ENCODE measurements at places on chromosomes 7 and 10. TPM values are rescaled to one million over a fixed set of nuclear protein-coding genes. Genes with fewer than 3 reads are reported as not detected.

Gene GPRIN2
- total RNA-seq: not detected

Gene GPR22
- not detected for total RNA-seq

Gene C7orf57
- 0.33 TPM for total RNA-seq

Gene FAM180A
- total RNA-seq: not detected

Gene ATOH7
- not detected for total RNA-seq

Gene TWIST1
- total RNA-seq: 2.3 TPM

Gene CLDN3
- not detected for total RNA-seq

- no peak for DNase-seq
- no peaks in the 10 kb centered on the region for H3K36me3 ChIP-seq
- H3K27me3 ChIP-seq: no peaks in the 10 kb centered on the region
Observed at GRCh38 chr7:14635955-14636354, 266.6 kb downstream of the DGKB start.

- no peak overlapping the region for H3K27ac ChIP-seq
- no peak for DNase-seq
- H3K36me3 ChIP-seq: no peaks in the 10 kb centered on the region
- H3K4me1 ChIP-seq: peaks cover 1% of the 10 kb centered on the region
- no peaks in the 10 kb centered on the region for H3K27me3 ChIP-seq
Observed at GRCh38 chr10:8794860-8795259, 740.4 kb downstream of the GATA3 start.

- H3K36me3 ChIP-seq: no peaks in the 10 kb centered on the region
- no peak for DNase-seq
- no peak overlapping the region for H3K27ac ChIP-seq
- H3K4me3 ChIP-seq: no peak overlapping the region
- peaks cover 7% of the 10 kb centered on the region for H3K4me1 ChIP-seq
- no peaks in the 10 kb centered on the region for H3K27me3 ChIP-seq
Observed at GRCh38 chr7:40315277-40315676, 180.5 kb downstream of the SUGCT start.

DNA sequence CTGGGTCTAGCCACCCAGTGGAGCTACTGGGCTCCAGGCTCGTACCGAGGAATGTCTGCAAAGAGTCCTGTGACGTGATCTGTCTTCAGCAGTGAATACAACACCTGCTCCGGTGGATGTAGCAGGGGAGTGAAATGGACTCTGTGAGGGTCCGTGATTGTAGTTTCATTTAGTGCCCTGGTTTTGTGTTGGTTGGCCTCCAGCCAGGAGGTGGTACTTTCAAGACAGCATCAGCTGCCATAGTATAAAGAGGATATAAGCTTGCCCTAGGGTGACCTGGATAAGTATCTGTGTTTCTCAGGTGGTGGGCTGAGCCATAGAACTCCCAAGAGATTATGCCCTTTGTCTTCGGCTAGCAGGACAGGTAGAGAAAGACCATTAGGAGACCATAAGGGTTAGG is 24.6 kb upstream of the WNT2 start:
- no peak overlapping the region for H3K4me3 ChIP-seq
- no peak overlapping the region for H3K27ac ChIP-seq
- no peaks in the 10 kb centered on the region for H3K36me3 ChIP-seq
- DNase-seq: no peak
- no peaks in the 10 kb centered on the region for H3K27me3 ChIP-seq
- H3K4me1 ChIP-seq: no peaks in the 10 kb centered on the region

GRCh38 chr7:135842446-135843179 is 94.0 kb upstream of the FAM180A start:
- no peak overlapping the region for H3K27ac ChIP-seq
- H3K27me3 ChIP-seq: no peaks in the 10 kb centered on the region
- DNase-seq: no peak

DNA sequence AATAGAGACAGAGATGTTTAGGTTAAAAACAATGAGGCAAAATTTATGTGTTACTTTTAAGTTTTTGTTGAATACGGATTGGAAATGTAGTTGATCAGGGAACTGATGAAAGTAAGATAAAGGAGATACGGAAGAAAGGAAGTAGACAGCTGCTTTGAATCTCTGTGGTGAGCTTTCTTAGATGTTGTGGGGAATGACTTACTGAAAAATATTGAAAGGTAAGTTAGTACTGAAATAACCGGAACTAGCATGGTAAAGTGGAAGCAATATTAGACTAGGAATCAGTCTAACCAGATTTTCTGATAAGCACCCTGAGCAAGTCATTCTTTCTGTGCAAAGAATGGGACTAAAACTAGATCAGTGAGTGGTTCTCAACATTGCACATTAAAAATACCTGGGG is 34.8 kb downstream of the LUC7L2 start:
- H3K4me3 ChIP-seq: no peak overlapping the region
- peaks cover 55% of the 10 kb centered on the region for H3K36me3 ChIP-seq
- DNase-seq: no peak
- peaks cover 36% of the 10 kb centered on the region for H3K4me1 ChIP-seq
- H3K27ac ChIP-seq: peak overlapping the region; percentile 74

GRCh38 chr7:117119192-117119924 is 166.1 kb downstream of the ST7 start:
- H3K4me3 ChIP-seq: no peak overlapping the region
- H3K27ac ChIP-seq: no peak overlapping the region
- peak; percentile 73 for DNase-seq

DNA sequence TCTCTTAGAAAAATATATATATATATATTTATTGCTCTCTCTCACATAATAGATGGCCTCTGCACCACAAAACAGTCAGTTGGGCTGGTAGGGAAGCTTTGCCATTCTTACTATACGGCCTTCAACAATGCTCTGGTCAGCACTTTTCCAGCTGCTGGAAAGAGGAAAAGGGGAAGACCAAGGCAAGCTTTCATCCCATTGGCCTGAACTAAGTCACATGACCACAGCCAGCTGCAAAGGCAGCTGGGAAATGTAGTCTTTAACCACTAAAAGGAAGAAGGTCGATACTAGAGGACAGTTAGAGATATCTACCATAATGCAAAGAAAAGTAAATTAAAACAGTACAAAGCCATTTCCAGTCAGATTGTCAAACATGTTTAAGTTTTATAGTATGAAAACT is 58.4 kb upstream of the MACROH2A2 start:
- no peaks in the 10 kb centered on the region for H3K4me1 ChIP-seq
- DNase-seq: no peak
- H3K27me3 ChIP-seq: peaks cover 23% of the 10 kb centered on the region
- H3K36me3 ChIP-seq: no peaks in the 10 kb centered on the region

GRCh38 chr10:114372179-114372578 is 32.1 kb downstream of the AFAP1L2 start:
- no peak overlapping the region for H3K4me3 ChIP-seq
- no peak for DNase-seq
- H3K4me1 ChIP-seq: peaks cover 9% of the 10 kb centered on the region

- no peaks in the 10 kb centered on the region for H3K27me3 ChIP-seq
- no peaks in the 10 kb centered on the region for H3K4me1 ChIP-seq
- no peak for DNase-seq
- no peaks in the 10 kb centered on the region for H3K36me3 ChIP-seq
- no peak overlapping the region for H3K27ac ChIP-seq
Observed at GRCh38 chr7:110386006-110386405, 704.9 kb upstream of the LRRN3 start.

- H3K4me1 ChIP-seq: no peaks in the 10 kb centered on the region
- DNase-seq: no peak
- H3K36me3 ChIP-seq: no peaks in the 10 kb centered on the region
- H3K4me3 ChIP-seq: no peak overlapping the region
- no peak overlapping the region for H3K27ac ChIP-seq
Observed at GRCh38 chr7:15016766-15017165, 114.2 kb upstream of the DGKB start.

DNA sequence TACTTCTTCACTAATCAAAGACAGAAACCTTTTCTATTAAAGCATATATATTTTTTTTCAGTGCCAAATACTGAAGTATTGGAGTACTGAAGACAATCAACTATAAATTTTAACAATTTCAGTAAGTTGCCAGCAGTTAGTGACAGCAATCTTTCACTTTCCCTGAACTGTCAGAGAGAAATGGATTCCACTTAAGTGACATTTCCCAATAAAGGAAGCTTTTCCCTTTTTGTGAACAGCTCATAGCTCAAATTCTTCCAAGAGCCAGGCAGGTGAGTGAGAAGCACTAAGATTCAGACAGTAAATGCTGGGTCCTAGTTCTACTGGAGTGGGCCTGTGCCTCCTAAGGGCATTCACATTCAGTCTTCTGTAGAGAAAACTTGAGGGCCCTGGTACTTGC is 142.0 kb downstream of the SRPK2 start:
- DNase-seq: no peak
- no peaks in the 10 kb centered on the region for H3K27me3 ChIP-seq
- no peak overlapping the region for H3K4me3 ChIP-seq
- H3K27ac ChIP-seq: no peak overlapping the region
- H3K4me1 ChIP-seq: no peaks in the 10 kb centered on the region

- no peak overlapping the region for H3K27ac ChIP-seq
- H3K4me1 ChIP-seq: no peaks in the 10 kb centered on the region
- no peak overlapping the region for H3K4me3 ChIP-seq
Observed at GRCh38 chr10:116656044-116656443, 35.3 kb downstream of the PNLIPRP2 start.

DNA sequence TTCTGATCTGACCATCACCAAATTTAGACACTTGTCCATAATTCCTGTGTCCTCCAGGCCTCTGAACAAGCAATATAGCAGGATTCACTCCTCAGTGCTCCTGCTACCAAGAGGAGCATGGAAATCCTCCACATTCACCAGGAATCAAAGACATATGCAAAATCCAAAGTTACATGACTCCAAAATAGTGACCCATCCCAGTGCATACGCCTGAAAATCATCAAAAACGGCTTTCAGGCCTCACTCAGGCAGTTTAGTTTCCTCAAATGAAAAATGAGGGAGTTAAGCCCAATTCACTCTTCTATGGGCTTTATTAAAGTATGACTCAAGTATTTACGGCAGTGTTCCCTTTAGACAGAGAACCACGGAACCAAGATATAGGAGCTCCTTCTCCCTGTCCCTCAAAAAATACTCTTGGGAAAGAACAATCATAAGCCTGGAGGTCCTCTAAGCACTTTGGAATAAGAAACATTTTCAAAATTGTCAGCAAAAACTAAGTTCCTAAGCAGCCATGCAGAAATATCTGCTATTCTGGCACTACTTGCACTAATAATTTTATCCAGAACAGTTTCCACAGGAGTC is 240.7 kb downstream of the PARD3 start:
- H3K4me3 ChIP-seq: no peak overlapping the region
- no peak for DNase-seq
- no peaks in the 10 kb centered on the region for H3K4me1 ChIP-seq
- H3K36me3 ChIP-seq: no peaks in the 10 kb centered on the region
- no peak overlapping the region for H3K27ac ChIP-seq
- H3K27me3 ChIP-seq: peaks cover 2% of the 10 kb centered on the region

DNA sequence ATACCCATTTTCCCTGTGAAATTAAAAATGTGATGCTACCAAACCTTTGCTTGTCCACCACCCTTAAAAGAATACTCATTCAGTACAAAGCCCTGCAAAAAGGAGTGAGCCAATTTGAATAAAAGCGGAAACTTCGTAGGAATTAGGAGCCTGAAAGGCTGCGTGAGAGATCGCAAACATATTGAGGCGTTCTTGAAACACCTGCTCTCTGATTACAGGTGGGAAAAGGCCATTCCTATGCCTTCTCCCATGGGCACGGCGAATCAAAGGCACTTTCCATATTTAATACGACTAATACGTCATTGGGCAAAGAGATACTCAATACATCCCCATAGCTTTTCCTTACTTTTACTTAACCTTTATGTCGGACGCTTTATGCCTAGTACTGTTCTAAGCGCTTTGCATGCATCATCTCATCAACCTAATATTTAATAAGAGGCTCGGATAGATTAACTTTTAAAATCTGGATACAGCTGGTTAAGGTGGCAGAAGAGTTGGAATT is 30.9 kb upstream of the KMT2E start:
- H3K27me3 ChIP-seq: no peaks in the 10 kb centered on the region
- H3K4me3 ChIP-seq: peak overlapping the region; percentile 98
- peaks cover 68% of the 10 kb centered on the region for H3K4me1 ChIP-seq

GRCh38 chr10:97911217-97911616 is 61.6 kb downstream of the GOLGA7B start:
- DNase-seq: no peak
- H3K4me3 ChIP-seq: no peak overlapping the region
- no peaks in the 10 kb centered on the region for H3K36me3 ChIP-seq
- H3K27me3 ChIP-seq: peaks cover 11% of the 10 kb centered on the region
- H3K27ac ChIP-seq: no peak overlapping the region
- H3K4me1 ChIP-seq: peaks cover 2% of the 10 kb centered on the region

GRCh38 chr7:72336632-72337389 is 75.3 kb downstream of the CALN1 start:
- no peak for DNase-seq
- no peaks in the 10 kb centered on the region for H3K4me1 ChIP-seq
- H3K27ac ChIP-seq: no peak overlapping the region
- H3K4me3 ChIP-seq: no peak overlapping the region

All from activated CD4-positive, alpha-beta memory T cell treated with anti-CD3 and anti-CD28 coated beads, Interleukin-2, amount 10 ng/mL, durations not matched to agents 7 days and 5 days (primary cell).